NCI-H1417 treated with DMSO at 0.1 percent for 48 hours (cell line): ENCODE measurements at places on chromosomes 2 and 18.

DNA sequence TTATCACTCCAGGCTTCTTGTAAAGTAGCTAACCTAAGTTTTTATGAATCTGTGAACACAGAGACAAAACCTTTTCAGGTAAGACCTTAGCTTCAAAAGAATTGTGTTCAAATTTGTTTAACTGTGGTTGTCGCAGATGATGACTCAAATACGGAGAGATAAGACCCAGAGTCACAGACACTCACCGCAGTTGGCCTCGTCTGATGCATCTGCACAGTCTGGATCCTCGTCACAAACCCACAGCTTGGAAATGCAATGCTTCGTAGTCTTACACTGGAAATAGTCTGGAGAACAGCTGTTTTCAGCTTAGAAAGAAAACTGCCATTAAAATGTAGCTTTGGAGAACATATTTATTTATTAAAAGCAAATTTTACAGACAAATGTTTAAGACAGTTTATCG lies 1662.1 kb upstream of the NXPH2 start:
- DNase-seq, result no peak

- no peak for DNase-seq
Measured at GRCh38 chr18:72460210-72460680, 83.9 kb downstream of the CBLN2 start.

- no peak for DNase-seq
Measured at GRCh38 chr18:34660572-34660971, 49.5 kb upstream of the DTNA start.

- no peak for DNase-seq
Measured at GRCh38 chr18:79915161-79916127, 36.0 kb downstream of the SLC66A2 start.

- DNase-seq, result no peak
Measured at GRCh38 chr18:77645170-77645872, 395.7 kb downstream of the GALR1 start.

DNA sequence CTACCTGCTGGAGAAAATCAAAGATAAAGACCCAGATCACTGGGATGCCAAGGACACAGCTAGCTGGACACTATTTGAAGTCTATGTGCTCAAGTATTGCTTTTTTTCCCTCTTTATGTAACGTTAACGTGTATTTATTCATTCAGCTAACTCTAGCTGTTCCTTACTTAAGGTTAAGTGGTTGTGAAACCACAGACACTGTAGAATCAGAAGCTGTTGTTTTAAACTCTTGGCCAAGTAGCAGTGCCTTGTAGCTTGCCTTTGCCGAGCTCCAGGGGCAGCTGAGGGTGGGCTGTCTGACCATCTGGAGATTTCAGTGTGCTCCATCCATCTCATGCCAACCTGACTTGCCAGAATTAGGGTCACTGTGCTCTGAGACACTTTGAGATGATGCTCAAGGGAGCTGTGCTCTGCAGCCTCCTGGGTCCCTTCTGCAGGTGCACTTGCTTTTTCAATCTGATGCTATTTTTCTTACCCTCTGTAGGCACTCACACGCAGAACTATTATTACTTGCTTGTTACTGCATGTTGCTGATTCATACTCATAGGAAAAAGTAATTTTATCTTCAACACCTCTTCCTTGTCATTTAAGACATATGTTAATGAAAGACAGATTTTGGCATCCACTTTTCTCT lies 116.2 kb downstream of the METTL8 start:
- no peak for DNase-seq

- DNase-seq, result no peak
Measured at GRCh38 chr2:112150447-112150846, 12.3 kb downstream of the FBLN7 start.

DNA sequence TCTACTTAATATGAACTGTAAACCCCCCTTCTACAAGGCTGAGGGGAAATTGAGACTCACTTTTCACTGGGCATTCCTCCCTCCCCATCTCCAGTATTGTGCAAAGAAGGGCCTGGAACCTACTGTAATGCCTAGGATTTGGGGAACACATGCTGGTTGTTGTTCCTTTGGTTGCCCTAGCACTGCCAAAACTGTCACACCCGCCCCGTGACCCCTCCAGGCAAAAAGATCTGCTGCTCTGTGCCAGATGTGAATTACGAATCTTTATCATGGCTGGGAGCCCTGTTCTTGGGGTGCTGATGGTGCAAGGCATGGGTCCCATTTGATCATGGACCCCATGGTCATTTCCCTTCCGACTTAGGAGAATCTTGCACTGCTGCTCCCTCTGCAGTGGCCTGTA lies 95.4 kb downstream of the CABLES1 start:
- DNase-seq, result no peak

DNA sequence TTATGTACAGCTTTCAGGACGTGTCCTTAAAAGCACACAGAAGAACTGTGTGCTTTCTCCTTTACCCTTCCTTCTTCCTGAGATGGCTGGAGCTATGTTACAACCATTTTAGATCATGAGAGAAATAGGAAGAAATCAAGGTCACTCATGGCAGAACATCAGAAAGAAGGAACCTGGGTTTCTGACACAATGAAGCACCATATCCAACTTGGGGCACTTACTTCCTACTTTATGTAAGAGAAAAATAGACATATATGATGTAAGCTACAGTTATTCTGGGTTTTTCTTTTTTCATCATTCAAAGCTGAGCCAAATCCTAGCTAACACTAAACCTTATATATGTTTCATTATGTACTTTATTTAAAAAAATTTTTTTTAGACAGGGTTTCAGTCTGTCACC lies 79.5 kb downstream of the FAM161A start:
- no peak for DNase-seq

DNA sequence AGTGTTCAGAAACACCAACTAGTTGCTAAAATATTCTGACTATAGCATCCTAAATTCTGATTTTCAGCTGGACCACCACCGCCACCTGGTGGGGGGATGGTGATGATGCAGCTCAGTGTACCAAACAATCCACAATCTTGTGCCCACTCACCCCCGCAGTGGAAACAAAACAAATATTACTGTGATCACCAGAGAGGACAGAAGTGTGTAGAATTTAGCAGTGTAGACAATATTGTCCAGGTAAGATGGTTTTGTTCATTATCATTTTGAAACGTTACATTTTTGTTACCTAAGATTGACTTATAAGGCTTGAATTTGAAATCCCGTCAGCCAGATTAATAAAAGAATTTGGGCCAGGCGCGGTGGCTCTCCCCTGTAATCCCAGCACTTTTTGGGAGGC lies 31.7 kb upstream of the UBXN4 start:
- no peak for DNase-seq

DNA sequence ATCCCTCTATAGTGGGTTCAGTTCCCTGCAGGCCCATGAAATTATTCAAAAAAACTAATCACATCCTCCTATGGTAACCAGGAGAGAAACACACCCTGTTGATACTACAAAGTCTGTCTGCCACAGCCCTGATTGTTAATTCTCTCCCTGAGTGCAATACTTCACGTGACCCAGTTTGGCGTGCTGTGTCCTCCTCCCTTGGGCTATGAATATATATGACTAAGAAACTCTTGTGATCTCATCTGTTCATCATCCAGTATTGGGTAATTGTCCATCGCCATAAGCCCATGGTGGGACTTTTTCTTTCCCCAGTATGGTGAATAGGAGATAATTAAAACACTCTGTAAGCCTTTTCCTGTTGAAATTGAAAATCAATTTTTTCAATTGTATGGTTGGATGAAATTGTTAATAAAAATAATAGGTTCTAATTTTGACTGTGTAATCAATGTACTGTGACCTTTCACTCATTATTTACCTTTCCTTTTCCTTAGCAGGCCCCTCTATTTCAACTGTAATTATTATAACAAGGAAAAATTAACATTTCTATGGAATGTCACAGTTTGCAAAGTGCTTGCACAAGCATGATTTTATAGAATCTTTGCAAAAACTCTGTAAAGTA lies 1822.6 kb downstream of the SUCLG1 start:
- no peak for DNase-seq

- no peak for DNase-seq
Measured at GRCh38 chr2:109458512-109458911, 155.3 kb downstream of the SEPTIN10 start.

- DNase-seq, result no peak
Measured at GRCh38 chr18:54880395-54881105, 52.3 kb downstream of the RAB27B start.

GRCh38 chr2:67600222-67600871 lies 203.2 kb downstream of the ETAA1 start:
- DNase-seq, result no peak

DNA sequence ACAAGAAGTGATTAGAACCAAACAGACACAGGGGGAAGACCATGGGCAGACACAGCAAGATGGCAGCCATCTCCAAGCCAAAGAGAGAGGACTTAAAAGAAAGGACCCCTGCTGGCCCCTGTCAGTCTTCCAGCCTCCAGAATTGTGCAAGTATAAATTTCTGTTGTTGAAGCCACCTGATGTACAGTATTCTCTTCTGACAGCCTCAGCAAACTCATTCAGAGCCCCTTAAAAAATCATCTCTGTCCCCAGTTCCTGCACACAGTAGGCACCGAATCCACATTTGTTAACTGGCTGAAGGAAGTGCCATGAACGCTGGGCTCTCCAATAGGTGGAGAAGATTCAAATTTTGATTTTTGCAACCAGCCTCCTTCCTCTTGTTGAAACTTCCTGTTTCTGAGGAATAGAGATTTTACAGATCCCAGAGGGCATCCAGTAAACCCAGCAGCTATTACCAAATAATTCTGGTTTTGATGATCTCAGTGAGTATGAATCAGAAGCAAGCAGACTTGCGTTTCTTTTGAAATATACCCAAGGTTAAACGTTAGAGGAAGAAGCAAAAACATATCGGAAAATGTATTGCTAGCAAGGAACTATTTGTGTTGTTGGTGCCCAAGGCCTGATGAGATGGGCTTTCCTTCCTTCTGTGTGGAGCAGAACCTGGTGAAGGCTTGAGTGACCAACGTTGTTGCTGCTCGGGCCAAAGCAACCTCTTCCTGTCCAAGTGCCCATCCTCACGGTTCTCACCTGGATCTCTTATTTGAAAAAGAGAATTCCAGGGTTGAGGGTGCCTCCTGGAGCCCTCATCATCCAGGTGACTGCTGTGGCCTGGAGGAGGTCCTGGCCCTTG lies 47.7 kb upstream of the PLB1 start:
- DNase-seq, result no peak

DNA sequence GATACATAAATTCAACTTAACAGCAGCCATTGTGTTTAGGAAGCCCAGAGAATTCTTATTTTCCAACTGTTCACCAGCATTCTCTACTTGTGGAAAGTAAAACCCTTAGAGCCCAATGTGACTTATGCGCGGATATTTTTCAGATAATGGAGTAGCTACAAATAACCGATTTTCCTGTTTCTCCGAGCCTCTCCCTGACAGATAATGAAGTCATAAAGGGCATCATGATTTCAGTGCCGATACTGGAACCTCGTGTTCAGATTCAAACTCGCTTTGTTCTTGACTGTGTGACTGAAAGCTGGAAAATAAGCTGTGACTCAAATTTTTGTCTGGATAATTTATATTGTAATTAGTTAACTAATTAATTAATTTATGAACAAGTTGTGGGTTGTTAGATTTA lies 228.2 kb downstream of the VAPA start:
- DNase-seq, result no peak

- no peak for DNase-seq
Measured at GRCh38 chr2:3492951-3493614, 26.2 kb downstream of the ADI1 start.

GRCh38 chr2:40220177-40220925 lies 231.5 kb downstream of the SLC8A1 start:
- no peak for DNase-seq

- DNase-seq, result no peak
Measured at GRCh38 chr2:240248721-240249422, 108.4 kb upstream of the OTOS start.

- DNase-seq, result no peak
Measured at GRCh38 chr2:119766944-119767343, 7.2 kb downstream of the PTPN4 start.

DNA sequence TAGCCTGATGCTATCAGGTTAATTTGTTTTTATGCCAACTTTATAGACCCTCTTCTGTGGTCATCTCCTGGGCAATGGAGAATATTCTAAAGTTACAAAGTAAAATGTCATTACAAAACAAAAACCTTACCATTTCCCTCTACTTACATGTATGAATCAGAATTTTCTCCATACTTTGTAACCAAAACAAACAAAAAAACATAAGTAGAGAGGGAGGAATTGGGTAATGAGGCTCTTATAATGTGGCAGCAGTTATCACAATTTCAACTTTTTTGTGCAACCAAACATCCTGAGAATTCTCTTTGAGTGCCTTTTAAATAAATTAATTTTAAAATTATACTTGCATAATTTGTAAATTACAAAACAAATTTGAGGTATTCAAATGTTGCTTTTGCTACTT lies 332.8 kb downstream of the TXNL1 start:
- no peak for DNase-seq

DNA sequence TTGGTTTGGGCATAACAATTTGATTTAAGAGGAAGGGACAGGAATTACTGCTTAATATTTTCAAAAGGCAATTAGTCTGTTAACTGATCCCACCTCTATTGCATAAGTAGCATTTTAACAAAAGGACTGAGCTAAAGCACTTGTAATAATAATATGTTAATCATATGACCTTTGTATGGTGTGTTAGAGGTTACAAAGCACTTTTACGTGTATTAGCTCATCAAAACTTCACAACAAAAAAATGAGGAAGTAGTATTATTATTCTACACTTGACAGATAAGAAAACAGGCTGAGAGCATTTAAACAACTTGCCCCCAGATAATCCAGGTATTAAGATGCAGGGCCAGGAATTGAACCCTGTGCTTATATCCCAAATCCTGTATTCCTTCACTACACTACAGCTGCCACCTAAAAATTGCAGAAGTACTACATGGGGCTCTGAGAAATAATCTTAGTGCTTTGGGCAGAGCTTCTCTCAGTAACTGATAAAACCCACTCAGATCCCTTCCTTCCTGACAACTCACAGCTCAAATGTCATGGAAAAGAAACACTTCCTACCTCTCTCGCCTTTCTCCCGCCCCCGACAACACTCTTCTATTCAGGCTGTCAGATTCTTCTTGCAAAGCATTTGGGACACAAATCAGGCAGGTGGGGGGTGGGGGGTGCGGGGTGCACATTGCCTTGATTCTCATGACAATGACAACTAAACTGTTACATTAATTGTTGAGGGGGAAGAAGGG lies 20.7 kb upstream of the KCTD1 start:
- DNase-seq, result no peak

DNA sequence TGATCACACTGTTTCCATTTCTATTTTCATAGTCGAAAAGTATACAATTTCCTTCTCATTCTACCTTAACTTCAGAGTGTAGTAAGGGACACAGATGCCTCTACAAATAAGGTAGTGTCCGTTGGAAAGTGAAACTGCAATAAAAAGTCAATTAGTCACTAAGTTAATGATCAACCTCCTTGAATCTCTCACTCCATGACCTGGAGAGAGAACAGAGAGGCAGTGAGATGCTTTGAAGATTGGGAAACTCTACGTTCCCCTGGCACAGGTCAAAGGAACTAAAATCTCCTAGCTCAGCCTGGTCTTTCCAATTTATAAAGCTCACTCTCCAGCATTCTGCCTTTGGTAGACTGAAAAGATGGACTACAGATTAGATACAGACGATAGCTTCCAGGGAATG lies 153.8 kb upstream of the ACAA2 start:
- DNase-seq, result no peak
